Endodermal cell (in vitro differentiated cells): ENCODE measurements at places on chromosomes 13 and 19. TPM values are rescaled to one million over a fixed set of nuclear protein-coding genes. Genes with fewer than 3 reads are reported as not detected.
A peak's percentile ranks its signal among the peaks of the same experiment; 100 is the strongest.

The ZIC5 gene
- 10.6 and 11.0 TPM in 2 replicates for total RNA-seq

DNA sequence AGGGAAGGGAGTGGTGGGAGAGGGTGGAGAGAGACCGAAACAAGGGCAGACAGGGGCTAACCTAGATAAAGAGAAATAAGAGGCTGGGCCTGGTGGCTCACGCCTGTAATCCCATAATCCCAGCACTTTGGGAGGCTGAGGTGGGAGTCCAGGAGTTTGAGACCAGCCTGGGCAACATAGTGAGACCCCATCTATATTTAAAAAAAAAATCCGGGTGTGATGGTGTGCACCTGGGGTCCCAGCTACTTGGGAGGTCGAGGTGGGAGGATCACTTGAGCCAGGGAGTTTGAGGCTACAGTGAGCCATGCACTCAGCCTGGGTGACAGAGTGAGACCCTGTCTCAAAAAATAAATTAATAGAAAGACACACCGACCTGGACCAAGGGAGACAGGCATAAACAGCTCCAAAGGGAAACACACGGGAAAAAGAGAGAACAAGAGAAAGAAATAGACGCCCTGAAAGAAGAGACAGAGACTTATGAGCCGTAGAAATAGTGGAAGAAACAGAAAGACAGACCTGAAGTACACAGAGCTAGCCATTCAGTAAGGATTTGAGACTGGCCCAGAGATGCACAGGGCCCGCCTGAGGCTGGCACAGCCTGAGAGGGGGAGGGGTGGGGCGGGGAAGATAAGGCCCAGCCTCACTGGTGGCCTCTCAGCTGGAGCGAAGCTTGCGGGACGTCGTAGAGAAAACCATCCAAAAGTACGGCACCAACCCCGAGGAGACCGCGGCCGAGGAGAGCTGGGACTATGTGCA, 2.2 kb downstream of the CD37 start:
- no peaks in the 10 kb centered on the region for H3K4me1 ChIP-seq
- peak; percentile 25 for DNase-seq
- H3K27me3 ChIP-seq = peaks cover 6% of the 10 kb centered on the region
- peaks cover 26% of the 10 kb centered on the region for H3K36me3 ChIP-seq
- no peak overlapping the region for H3K4me3 ChIP-seq
- H3K27ac ChIP-seq = no peak overlapping the region

DNA sequence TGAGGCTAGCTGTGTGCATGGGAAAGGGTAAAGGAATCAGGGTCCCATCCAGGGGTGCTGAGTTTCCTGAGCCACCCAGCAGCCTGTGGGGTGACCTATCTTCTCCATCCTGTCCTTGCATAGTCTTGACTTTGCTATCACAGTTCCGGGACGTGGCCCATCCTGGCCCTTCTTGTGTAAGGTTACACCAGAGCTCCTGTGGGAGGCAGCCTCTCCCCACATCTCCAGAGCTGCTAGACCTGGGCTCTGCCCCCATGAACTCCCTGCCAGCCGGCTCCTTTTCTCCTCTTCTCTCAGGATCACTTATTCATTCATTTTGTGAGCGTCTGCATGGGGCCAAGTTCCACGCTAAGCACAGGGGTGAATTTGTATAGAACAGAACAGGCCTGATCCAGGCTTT, 238.9 kb downstream of the TSHZ3 start:
- H3K27me3 ChIP-seq = no peaks in the 10 kb centered on the region
- H3K27ac ChIP-seq = no peak overlapping the region
- H3K36me3 ChIP-seq = no peaks in the 10 kb centered on the region
- H3K4me1 ChIP-seq = no peaks in the 10 kb centered on the region
- DNase-seq = peak; percentile 75

GRCh38 chr19:341386-342127, 3.0 kb downstream of the MIER2 start:
- H3K36me3 ChIP-seq = peaks cover 35% of the 10 kb centered on the region
- H3K4me1 ChIP-seq = no peaks in the 10 kb centered on the region
- H3K4me3 ChIP-seq = peak overlapping the region; percentile 99
- no peak for DNase-seq
- H3K27me3 ChIP-seq = no peaks in the 10 kb centered on the region

DNA sequence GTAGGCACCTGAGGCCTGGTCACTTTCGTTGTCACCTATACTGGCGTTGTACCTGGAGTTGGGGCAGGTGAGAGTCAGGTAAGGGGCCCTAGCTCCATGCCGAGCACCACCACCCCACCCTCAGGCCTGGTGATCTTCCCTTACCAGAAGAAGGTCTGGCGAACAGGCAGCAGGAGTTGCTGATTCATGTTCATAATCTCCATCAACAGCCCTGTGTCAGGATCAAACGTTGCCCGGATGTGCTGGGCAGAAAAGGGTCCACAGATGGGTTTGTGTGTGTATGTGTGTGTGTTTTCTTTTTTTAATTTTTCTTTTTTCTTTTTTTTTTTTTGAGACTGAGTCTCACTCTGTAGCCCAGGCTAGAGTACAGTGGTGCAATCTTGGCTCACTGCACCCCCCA, 14.3 kb downstream of the MAN2B1 start:
- peaks cover 18% of the 10 kb centered on the region for H3K36me3 ChIP-seq
- no peak for DNase-seq
- H3K4me3 ChIP-seq = no peak overlapping the region
- no peaks in the 10 kb centered on the region for H3K4me1 ChIP-seq

DNA sequence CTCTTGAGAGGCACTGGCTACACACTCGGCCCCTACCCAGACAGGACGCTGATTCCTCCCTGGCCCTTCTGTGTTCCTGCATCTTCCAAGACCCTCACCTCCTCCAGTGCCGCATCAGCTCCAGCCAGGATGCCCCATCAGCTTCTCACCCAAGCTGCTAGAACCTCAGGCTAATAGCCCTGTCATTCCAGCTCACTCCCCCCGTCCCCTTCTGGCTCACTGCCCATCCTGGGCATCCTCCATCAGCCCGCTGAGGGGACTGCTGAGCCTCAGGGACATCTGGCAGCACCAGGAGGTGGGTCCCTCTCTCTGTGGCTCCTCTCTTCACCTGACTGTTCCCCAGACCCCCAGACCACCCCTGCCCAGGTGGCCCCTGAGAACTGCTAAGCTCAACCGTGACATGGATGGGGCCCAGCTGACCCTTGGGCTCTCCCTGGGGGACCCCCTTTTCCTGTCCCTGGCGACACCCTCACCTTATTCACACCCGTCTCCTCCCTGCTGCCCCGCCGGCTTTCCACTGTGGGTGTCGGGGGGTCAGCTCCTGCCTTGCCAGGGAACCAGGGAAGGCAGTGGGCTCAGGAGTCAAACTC, 4.8 kb downstream of the FFAR3 start:
- DNase-seq = no peak
- no peaks in the 10 kb centered on the region for H3K4me1 ChIP-seq

GRCh38 chr13:113631341-113632095, 26.5 kb downstream of the ATP4B start:
- peak overlapping the region; percentile 60 for H3K27ac ChIP-seq
- no peak for DNase-seq
- no peaks in the 10 kb centered on the region for H3K4me1 ChIP-seq

The GSX1 gene
- not detected in 2 replicates for total RNA-seq

- no peaks in the 10 kb centered on the region for H3K27me3 ChIP-seq
- H3K4me3 ChIP-seq = no peak overlapping the region
- no peak overlapping the region for H3K27ac ChIP-seq
- DNase-seq = no peak
- no peaks in the 10 kb centered on the region for H3K4me1 ChIP-seq
These were observed 45.3 kb downstream of the RGCC start for GRCh38 chr13:41502673-41503072.

The SLC7A9 gene
- 0.18 TPM in 2 replicates for total RNA-seq

The SIGLEC8 gene
- not detected in 3 replicates for total RNA-seq

The CARS2 gene
- 51.2 and 53.0 TPM in 2 replicates for total RNA-seq

The EBPL gene
- total RNA-seq = 68.9 to 85.2 TPM (median 84.3 TPM) in 3 replicates

- H3K4me3 ChIP-seq = no peak overlapping the region
- H3K27me3 ChIP-seq = no peaks in the 10 kb centered on the region
- H3K27ac ChIP-seq = no peak overlapping the region
- H3K4me1 ChIP-seq = no peaks in the 10 kb centered on the region
- H3K36me3 ChIP-seq = no peaks in the 10 kb centered on the region
- DNase-seq = no peak
These were observed 392.4 kb downstream of the DCT start for GRCh38 chr13:94087100-94087499.

GRCh38 chr19:13441810-13442512, 64.3 kb downstream of the CACNA1A start:
- H3K27me3 ChIP-seq = no peaks in the 10 kb centered on the region
- no peaks in the 10 kb centered on the region for H3K36me3 ChIP-seq
- H3K4me1 ChIP-seq = no peaks in the 10 kb centered on the region
- DNase-seq = peak; percentile 89
- no peak overlapping the region for H3K27ac ChIP-seq

The RPL28 gene
- 1,672 to 1,960 TPM (median 1,723 TPM) in 3 replicates for total RNA-seq

The FUT2 gene
- 5.8 to 8.2 TPM (median 7.1 TPM) in 3 replicates for total RNA-seq

- no peaks in the 10 kb centered on the region for H3K27me3 ChIP-seq
- no peak within 1 kb of the TSS for H3K27ac ChIP-seq
- peak within 1 kb of the TSS; percentile 96 for H3K4me3 ChIP-seq
- H3K36me3 ChIP-seq = peaks cover 8% of the 10 kb centered on the region
These were observed at the start of gene ZNF350 for GRCh38 chr19:51986309-51987291. ZNF350 (minus strand) TSS chr19:51986840; CDS start chr19:51974360, 12,480 bp downstream.

DNA sequence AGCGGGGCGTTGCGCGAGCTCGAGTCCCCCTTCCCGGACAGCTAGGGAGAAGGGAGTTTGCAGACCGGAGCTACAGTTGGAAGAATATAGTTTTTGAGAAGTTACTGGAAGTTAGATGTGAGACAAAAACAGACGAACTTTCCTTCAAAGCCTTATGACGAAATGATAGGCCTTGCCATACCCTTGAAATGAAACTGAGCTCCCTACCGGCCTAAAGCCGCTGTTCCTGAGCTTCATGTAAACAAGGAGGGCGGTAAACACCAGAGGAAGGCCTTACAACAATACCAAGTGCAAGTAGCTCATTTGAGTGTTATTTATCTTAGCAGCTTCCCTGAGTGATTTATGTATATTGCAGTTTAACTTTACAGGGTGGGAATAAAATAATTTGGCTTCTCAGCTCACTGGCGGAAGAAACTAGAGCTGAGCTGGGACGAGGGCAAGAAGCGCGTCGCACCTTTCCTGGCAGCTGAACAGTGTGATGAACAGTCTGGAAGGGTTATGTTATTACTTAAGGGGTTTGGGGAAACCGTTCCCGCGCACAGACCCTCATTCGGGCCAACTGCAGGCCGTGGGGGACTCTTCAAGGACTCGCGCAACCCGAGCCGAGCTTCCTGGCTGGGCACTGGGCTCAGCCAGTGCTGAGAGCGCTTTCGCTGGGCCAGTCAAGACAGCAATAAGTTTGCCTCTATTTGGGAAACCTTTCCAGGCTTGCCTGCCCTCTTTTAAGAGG, 111.2 kb downstream of the KCNRG start:
- DNase-seq = peak; percentile 77
- peaks cover 84% of the 10 kb centered on the region for H3K27me3 ChIP-seq
- H3K4me3 ChIP-seq = peak overlapping the region; percentile 85
- no peaks in the 10 kb centered on the region for H3K36me3 ChIP-seq
- peaks cover 25% of the 10 kb centered on the region for H3K4me1 ChIP-seq

The POLR1D gene
- total RNA-seq = 135 to 172 TPM (median 151 TPM) in 3 replicates

The ENOX1 gene
- total RNA-seq = 0.33 to 0.42 TPM in 2 of 3 replicates, not detected in the other
